ENCODE measurements at places on chromosomes 4 and X. TPM values are rescaled to one million over a fixed set of nuclear protein-coding genes. Genes with fewer than 3 reads are reported as not detected.

DDX3X gene
- 80.8 TPM for total RNA-seq

RPL39 gene
- total RNA-seq = 2,019 TPM

PAGE1 gene
- not detected for total RNA-seq

AKAP4 gene
- not detected for total RNA-seq

DCHS2 gene
- total RNA-seq = 0.34 TPM

PAGE2B gene
- not detected for total RNA-seq

DNA sequence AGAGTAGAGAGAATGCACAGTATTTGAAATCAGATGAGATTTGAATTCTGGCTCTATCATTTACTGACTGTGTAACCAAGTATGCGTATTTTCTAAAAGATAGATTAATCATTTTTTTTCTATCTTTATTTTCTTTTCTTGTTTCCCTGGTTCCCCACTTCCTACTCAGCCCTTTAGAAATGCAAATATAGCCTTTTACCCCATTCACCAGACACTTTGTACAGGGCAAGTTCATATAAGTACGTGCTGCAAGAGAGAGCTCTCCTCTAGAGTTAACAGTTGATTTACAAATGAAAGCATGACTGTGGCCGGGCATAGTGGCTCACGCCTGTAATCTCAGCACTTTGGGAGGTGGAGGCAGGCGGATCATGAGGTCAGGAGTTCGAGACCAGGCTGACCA is 17.8 kb upstream of the TDO2 start:
- no peak for DNase-seq

- DNase-seq = no peak
Measured at GRCh38 chr4:161403781-161404180, 760.0 kb downstream of the FSTL5 start.

GRCh38 chrX:63503541-63503940 is 152.4 kb upstream of the SPIN4 start:
- DNase-seq = no peak

DNA sequence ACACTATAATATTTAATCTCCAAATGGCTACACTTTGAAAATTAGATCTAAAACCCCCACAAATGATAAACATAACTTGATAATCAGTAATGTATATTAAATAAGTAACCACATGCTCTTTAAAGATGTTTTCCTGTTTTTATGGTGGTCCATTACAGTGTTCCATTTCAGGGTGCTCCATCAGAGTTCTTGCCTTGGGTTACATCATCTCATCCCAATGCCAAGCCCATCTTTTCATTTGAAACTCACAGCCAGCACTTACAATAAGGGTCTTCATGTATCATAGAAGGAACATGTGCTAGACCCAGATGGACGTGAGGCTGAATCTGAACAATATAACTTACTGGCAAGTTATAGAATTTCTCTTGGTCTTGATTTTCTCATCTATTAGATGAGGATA is 10.5 kb upstream of the PAQR3 start:
- DNase-seq = no peak

DNA sequence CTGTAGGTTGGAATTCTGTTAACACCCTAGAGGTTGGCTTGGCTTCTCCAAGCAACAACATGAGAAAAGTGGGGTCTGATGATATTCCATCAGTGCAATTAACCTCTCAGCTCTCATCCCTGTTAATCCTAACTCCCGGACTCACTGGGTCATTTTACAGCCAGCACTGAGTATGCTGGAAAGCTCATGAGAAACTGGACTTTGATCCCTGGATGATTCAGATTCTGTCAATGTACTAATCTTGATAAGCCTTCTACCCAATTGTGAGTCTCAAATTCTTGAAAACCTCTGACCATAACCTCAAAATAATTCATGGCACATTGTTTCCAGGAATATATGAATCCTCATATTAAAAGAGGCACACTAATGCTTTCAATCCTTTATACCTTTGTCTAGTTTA is 244.3 kb upstream of the DCAF8L1 start:
- DNase-seq = no peak

- no peak for DNase-seq
Measured at GRCh38 chr4:73710094-73710493, 30.3 kb upstream of the CXCL8 start.

GRCh38 chr4:38625508-38625907 is 38.5 kb upstream of the KLF3 start:
- no peak for DNase-seq

DNA sequence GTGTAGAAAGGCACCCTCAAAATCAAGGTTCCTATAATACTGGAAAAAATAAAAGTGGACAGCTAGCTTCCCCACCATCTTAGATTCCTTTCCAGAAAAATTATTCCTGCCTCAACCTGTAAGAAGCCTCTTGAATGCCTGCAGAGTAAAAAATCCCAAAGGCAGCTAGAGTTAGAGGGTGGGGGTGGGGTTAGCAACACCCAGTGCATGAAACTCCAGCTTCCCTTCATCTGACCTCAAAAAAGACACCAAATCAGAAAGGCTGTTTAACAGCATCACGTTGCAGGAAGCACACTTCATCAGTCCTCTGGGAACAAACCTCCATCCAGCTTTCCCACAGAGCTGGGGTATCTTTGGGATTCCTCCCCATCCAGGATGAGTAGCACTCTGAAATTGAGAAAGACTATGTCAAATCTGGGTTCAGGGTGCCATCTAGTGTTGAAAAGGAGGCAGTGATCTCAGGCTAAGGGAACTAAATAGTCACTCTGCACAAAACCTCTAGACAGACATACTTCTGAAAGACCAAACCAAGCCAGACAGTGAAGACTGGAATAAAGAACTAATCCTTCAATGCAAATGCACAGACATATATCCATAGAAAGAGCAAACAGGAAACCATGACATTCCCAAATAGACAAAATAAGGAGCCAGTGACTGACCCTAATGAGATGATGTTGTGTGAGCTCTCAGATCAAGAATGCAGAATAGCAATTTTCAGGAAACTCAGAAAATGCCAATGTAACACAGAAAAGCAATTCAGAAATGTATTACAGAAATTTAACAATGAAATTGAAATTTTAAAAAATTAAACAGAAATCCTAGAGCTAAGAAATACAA is 97.9 kb downstream of the ARHGEF9 start:
- peak; percentile 1 for DNase-seq

- DNase-seq = no peak
Measured at GRCh38 chrX:42027367-42028000, 104.1 kb upstream of the CASK start.

GRCh38 chr4:8594097-8595038 is 1.8 kb downstream of the CPZ start:
- DNase-seq = peak; percentile 61

DNA sequence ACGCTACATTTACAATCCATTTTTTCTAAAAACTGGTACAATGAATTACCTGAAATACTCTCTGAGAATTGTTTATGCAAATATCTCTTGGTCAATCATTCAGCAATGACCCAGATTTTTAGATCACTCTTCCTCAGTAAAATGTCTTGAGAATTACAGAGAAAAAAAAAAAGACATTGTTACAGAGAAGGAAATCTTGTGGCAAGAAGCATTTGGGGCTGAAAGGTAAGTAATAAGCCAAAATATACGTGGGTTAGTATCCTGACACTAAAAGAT is 19.6 kb upstream of the TET2 start:
- DNase-seq = no peak

Measured in Caki2 (cell line).